ENCODE measurements at places on chromosomes 4 and X.

DNA sequence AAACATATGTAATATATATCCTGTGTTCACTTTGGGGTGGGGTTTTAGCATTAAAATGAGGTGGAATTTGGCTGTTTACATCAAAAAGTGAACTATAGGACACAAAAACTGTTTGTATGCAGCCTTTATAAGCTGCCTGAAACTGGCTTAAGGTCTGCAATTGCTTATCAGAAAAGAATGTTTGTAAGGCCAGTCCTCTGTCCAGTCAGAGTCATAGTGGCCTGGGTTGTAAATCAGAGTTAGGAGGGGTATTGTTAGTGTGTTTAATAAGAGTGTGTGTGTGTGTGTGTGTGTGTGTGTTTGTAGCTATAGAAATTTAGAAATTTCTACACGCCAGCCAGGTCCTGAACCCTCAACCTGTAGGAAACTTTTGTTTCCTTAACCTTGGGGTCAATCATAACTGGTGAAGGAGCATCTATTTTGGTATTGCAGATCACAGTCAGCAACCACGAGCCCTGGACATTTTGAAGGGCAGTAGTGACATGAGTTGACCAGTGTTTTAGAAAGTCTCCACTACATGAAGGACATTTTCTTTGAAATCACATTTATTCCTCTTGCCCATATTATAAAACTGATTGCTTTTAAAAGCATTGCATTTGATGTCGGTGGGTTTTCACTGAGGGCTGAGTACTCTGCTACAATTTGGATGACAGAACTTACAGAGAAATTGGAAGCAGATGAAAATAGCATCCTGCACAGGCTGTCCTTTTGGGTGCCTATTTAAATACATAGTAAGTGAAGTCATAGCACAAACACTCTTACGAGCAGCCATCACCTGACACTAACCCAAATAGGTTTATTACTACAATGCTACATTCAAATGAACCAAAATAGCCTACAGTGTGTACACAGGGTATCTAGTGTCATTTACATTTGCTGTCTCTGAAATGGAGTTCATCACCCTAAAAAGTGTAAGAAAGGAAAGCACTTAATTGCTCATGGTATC lies 11.2 kb upstream of the TMEM154 start:
- DNase-seq: no peak

- DNase-seq: peak; percentile 64
These were observed 208.9 kb downstream of the NWD2 start for GRCh38 chr4:37453281-37453998.

DNA sequence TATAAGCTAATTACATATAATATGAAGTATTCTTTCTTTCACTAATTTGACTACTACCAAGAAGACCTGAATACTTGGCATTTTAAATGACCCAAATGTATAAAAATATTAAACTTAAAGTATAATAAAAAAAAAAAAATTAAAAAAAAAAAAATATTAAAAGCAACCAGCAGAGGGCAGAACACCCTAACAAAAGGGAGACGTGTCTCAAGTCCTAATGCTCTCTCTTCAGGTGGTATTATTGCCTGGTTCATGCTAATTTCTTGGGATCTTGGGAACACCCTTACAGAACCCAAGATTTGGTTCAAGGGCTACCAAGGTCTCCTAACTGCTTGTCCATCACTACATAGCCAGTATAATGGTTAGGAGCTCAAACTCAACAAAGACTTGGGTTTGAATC lies 754.8 kb downstream of the RAB28 start:
- DNase-seq: peak; percentile 13

GRCh38 chr4:101651778-101652177 lies 138.8 kb upstream of the BANK1 start:
- DNase-seq: no peak

DNA sequence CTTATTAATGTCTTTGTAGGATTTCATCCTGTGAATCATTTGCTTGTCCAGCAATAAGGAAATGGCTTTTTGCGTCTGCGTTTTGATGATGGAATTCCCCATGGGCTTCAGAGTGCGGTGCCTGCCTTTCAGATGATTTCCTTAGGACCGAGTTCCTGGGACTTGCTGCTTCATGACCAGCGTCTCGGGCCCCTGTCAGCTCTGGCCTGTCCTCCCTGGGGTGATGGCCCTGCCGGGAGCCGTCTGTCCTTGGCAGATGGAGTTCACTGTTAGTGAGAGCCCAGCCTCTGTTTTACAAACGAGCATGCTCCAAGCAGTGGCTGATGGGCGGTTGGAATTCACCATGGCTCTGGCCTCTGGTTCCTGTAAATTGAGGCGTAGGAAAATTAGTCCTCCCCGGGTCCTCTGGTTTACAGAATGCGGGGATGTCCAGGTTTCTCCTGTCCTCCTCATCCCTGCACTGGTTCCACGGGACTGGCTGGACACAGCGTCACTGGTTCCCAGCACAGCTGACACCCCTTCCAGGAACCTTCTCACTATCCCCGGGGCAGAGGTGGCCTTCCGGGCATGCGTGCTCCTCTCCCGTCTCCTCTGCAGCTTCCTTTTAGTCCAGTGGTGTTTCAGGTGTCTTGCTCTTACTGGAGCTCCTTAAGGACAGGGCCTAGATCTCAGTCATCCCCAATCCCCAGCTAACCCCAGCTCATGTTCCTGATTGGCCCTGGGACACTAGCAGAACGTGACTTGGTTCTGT lies 34.9 kb downstream of the TBC1D14 start:
- DNase-seq: no peak

DNA sequence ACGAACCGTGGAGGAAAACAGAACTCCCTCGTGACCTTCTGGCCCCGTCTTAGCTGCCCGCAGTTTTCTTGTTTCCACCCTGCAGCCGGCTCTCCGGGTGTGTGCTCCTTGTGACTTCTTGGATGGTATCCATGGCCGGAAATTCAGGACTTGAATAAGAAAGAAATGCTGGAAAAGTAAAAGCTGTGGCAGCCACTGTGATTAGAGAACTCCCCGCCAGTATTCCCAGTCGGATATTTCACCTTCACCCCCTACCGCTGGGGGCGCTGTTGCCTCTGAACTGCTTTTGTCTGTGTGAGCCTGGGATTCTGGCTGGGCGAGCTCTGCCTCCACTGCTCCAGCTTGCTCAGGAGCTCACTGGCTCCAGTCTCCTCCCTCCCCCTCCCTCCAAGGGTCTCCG lies 41.5 kb upstream of the CYP4V2 start:
- DNase-seq: no peak

- DNase-seq: peak; percentile 21
These were observed 137.4 kb upstream of the GUCY1A1 start for GRCh38 chr4:155529272-155529671.

DNA sequence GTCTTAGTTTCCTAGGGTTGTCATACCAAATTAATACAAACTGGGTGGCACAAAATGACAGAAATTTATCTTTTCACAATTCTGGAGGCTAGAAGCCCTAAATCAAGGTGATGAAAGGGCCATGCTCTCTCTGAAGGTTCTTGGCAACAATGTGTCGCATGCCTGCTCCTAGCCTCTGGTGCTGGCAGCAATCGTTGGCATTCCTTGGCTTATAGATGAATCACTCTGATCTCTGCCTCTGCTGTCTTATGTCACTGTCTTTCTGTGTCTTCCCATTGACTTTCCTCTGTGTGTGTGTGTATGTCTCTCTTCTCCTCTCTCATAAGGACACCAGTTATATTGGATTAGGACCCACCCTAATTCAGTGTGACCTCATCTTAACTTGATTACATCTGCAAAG lies 15.9 kb upstream of the INTU start:
- DNase-seq: no peak

DNA sequence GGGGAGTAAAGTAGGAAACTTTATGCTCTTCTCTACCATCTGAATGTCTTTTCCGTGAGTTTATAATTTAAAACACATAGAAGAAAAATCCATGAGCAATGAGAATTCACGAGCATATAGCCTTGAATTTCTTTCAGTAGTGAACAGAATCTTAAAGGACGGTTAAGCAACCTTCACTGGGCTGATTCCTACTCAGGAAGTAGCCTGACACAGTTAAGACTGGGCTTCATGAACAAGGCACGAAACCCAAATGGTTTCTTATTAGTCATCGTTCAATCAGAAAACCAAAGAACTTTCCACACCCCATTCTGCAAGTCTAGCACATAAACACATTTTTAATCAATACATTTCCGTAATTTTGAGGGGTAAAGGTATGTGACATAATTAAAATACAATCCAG lies 95.8 kb downstream of the SH3KBP1 start:
- no peak for DNase-seq

DNA sequence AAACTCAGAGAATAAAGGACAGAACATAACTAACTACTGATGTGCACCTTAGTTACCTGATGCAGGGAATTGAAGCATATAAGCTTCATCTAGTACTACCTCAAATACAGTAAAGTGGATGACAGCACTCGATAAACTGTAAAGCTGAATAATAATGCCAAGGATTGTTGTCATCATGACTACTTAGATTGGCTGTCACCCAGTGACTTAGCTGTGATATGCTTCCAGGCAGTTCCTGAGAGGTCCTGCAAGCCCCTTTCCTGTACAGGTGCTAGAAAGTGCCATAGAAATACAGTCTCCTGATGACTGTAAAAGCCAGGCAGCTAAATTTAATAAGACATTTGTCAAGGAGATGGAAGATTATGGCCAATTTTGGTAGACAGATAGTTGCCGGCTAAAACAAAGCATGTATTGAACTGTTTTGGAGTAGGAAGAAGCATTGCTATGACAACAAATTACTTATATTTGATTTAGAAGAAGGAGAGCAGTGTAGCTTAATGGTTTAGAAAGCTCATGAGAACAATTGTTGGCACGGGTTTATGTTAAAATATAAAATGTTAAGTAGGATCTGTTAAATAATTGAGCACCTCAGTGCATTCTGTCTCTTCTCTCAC lies 29.7 kb downstream of the TMEM164 start:
- DNase-seq: no peak

GRCh38 chr4:176034936-176035335 lies 30.7 kb upstream of the WDR17 start:
- no peak for DNase-seq
